ENCODE measurements at places on chromosomes 1 and 21. TPM values are rescaled to one million over a fixed set of nuclear protein-coding genes. Genes with fewer than 3 reads are reported as not detected.

DNA sequence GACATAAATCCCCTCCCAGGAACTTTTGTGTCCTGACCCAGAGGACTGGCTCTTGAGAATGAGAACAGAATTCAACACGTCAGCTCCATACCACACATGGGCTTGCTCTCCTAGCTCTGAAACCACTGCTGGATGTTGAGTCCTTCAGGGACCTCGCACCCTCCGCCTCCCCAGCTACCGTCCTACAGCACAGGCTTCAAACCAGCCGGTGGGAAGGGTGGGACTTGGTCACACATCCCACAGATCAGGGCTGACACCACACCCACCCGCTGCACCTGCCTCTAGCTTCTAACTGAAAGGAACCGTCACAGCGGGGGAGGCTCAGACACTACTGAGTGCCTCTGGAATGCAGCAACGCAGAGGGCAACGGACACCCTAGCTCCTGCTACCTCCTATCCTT lies 24.0 kb downstream of the MRAP start:
- H3K27me3 ChIP-seq = no peaks in the 10 kb centered on the region
- no peak overlapping the region for H3K4me3 ChIP-seq
- no peaks in the 10 kb centered on the region for H3K4me1 ChIP-seq
- DNase-seq = no peak
- H3K36me3 ChIP-seq = peaks cover 34% of the 10 kb centered on the region

KIF2C gene
- 44.3 TPM for total RNA-seq

GRCh38 chr1:78540048-78540447 lies 49.3 kb downstream of the PTGFR start:
- no peaks in the 10 kb centered on the region for H3K27me3 ChIP-seq
- no peak overlapping the region for H3K27ac ChIP-seq
- H3K4me3 ChIP-seq = no peak overlapping the region
- no peaks in the 10 kb centered on the region for H3K4me1 ChIP-seq

DNA sequence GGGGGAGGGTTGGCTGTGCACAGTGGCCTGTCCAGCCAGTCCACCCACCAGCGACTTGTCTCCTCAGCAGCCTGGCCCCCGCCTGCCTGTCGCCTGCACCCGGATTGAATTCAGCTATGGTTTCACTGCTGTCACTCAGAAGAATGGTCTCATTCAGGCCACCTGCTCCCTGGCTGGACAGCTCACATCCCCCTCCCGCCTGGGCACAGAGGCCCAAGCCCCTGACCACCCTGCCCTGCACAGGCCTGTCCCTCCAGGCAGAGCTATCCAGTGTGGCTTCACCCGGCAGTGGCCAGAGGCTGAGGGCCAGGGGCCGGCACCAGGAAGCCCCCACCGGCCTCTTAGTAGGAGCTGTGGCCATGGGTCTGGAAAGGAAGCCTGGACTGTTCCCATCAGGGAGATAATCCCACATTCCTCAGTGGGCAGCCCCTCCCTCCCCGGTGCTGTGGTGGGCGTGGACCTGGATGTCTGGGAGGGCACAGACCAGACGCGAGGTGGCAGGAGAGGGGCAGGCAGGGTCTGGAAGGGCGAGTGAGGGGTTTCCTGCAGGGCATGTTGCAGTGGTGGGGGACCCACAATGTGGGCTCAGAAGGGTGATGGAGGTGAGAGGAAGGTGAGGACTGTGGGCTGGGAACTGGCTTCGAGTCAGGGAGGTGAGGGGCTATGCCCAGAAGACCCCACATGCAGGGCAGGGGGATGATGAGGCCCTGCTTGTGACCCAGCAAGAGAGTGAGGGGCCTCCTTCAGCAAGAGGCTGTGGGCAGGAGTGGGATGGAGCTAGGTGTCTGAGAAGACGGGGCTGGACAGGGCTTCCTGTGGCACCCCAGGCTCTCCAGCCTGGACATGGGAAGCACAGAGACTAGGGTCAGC lies 30.4 kb downstream of the WNT9A start:
- no peaks in the 10 kb centered on the region for H3K36me3 ChIP-seq
- no peak overlapping the region for H3K4me3 ChIP-seq
- DNase-seq = no peak

GRCh38 chr1:22457345-22457744 lies 5.7 kb downstream of the ZBTB40 start:
- H3K36me3 ChIP-seq = no peaks in the 10 kb centered on the region
- no peak overlapping the region for H3K4me3 ChIP-seq

GRCh38 chr1:113850127-113850796 lies 21.2 kb downstream of the PTPN22 start:
- no peak for DNase-seq
- H3K4me3 ChIP-seq = no peak overlapping the region
- no peaks in the 10 kb centered on the region for H3K36me3 ChIP-seq
- no peaks in the 10 kb centered on the region for H3K27me3 ChIP-seq

- no peak overlapping the region for H3K27ac ChIP-seq
- no peaks in the 10 kb centered on the region for H3K27me3 ChIP-seq
- H3K36me3 ChIP-seq = no peaks in the 10 kb centered on the region
- no peak overlapping the region for H3K4me3 ChIP-seq
- H3K4me1 ChIP-seq = no peaks in the 10 kb centered on the region
- peak; percentile 23 for DNase-seq
Observed at GRCh38 chr21:20971296-20971921, 26.8 kb upstream of the NCAM2 start.

GRCh38 chr1:68116643-68117235 lies 66.3 kb upstream of the DIRAS3 start:
- H3K36me3 ChIP-seq = no peaks in the 10 kb centered on the region
- DNase-seq = peak; percentile 53
- H3K4me1 ChIP-seq = peaks cover 12% of the 10 kb centered on the region
- no peak overlapping the region for H3K27ac ChIP-seq
- H3K27me3 ChIP-seq = no peaks in the 10 kb centered on the region
- H3K4me3 ChIP-seq = no peak overlapping the region

GRCh38 chr1:241555526-241555925 lies 23.3 kb downstream of the KMO start:
- no peaks in the 10 kb centered on the region for H3K27me3 ChIP-seq
- no peaks in the 10 kb centered on the region for H3K36me3 ChIP-seq

GRCh38 chr1:84735483-84735882 lies 45.2 kb upstream of the SSX2IP start:
- no peaks in the 10 kb centered on the region for H3K36me3 ChIP-seq
- no peak overlapping the region for H3K4me3 ChIP-seq
- no peak for DNase-seq

DNA sequence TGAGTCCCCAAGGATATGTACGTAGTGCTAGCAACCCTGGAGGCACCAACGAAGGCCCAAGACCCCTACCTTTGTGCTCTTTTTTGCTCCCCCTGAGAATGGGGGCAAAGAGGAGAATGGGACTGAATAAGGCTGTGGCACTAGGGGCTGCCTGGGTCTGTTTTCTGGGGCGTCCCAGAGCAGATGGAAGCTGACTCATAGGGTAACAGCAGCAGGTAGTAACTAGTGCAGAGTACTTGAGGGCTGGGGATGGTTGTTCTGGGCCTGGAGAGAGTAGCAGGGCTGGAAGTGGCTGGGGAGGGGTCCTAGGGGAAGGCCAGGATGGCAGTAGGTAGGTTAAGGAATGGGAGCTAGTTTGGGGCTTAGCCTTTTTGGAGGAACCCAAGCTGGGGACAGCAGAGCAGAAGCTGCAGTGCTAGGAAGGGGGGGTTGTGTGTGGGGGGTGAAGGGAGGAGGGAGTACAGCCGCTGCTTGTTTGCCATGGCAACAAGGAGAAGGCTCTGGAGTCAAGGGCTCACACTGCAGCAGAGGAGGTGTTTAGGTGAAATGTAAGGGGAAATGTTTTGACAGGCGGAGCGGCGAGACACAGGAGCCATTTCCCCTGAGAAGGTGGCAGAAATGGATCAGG lies 1.8 kb downstream of the NCDN start:
- H3K27me3 ChIP-seq = no peaks in the 10 kb centered on the region
- H3K4me1 ChIP-seq = peaks cover 6% of the 10 kb centered on the region
- no peak for DNase-seq
- H3K4me3 ChIP-seq = no peak overlapping the region

A3GALT2 gene
- total RNA-seq = not detected

FAM151A gene
- total RNA-seq = not detected

GRCh38 chr1:108194051-108194450 lies 6.1 kb downstream of the SLC25A24 start:
- H3K36me3 ChIP-seq = peaks cover 5% of the 10 kb centered on the region
- H3K27ac ChIP-seq = no peak overlapping the region

DNA sequence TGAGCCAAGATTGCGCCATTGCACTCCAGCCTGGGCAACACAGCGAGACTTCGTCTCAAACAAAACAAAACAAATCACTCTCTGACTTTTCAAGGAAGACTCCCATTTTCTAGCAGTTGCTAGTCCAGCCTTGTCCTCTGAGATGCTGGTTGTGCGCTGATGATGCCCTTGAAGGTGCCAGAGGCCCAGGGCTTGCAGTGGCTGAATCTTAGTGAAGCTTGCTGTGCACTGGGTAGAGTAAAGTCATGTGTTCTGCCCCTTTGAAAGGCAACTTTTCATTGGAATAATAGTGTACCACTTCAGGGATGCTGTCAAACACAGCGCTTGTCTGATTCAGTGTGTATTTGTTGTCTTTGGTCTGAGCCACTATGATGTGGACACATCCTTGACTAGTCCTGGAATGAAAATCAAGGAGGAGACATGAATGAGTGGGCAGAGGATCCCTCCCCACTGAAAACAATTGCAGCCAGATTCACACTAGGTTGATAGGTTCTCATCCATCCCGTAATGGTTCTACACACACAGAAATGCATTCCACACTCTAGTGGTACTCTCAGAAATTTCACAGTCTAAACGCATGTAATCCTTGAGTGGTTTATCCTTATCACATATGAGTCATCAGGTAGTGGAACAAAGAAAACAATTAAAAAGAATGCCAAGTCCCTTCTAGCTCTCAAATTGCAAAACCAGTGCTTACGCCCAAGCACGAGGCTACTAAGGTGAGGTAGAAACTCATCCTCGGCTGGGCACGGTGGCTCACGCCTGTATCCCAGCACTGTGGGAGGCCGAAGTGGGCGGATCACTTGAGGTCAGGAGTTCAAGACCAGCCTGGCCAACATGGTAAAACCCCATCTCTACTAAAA lies 17.8 kb upstream of the TDRD10 start:
- H3K27ac ChIP-seq = peak overlapping the region; percentile 85
- H3K27me3 ChIP-seq = no peaks in the 10 kb centered on the region
- H3K4me3 ChIP-seq = no peak overlapping the region

DNA sequence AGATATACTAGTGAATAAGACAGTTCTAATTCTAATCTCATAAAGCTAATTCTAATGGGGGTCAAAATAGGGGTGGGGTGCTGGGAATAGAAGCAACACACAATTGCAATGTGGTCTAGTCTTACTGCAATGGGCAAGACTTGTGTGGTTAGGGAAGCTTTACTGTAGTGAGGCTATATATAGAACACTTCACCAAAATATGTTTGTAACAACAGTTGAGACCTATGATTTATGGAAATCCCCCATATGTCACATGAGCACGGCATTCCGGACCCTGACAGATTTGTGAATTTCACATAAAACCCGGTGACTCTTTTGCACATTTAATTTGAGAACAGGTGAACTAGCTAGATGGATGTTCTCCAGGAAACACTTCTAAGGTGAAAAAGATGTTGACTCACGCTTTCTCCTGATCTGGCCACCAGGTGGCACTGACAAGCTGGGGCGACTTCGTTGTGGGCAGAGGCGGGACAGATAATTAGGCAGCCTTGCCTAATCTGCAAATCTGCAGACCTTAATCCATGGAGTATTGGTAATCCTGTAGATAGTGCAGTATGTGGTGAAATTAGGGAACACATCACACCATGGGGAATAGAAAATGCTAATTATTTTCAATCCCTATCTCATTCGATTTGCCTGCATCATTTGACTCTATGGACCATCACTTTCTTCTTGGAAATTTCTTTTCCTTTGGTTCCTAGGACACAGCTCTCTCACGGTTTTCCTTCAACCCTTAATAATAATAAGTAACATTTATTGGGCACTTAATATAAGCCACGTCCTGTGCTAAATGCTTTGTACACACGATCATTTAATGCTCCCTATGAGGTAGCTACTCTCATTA lies 37.7 kb downstream of the KIAA0040 start:
- H3K36me3 ChIP-seq = no peaks in the 10 kb centered on the region
- H3K4me3 ChIP-seq = no peak overlapping the region
- no peak overlapping the region for H3K27ac ChIP-seq
- DNase-seq = peak; percentile 72
- H3K4me1 ChIP-seq = no peaks in the 10 kb centered on the region

GRCh38 chr1:105914403-105914802 lies 1142.1 kb upstream of the PRMT6 start:
- no peaks in the 10 kb centered on the region for H3K36me3 ChIP-seq
- no peak for DNase-seq
- H3K4me3 ChIP-seq = no peak overlapping the region

ENSA gene
- 155 TPM for total RNA-seq

GRCh38 chr1:55252942-55253589 lies 37.9 kb upstream of the USP24 start:
- no peaks in the 10 kb centered on the region for H3K36me3 ChIP-seq
- no peaks in the 10 kb centered on the region for H3K27me3 ChIP-seq
- DNase-seq = no peak
- no peaks in the 10 kb centered on the region for H3K4me1 ChIP-seq
- H3K27ac ChIP-seq = no peak overlapping the region

- H3K27me3 ChIP-seq = peaks cover 2% of the 10 kb centered on the region
- no peak overlapping the region for H3K4me3 ChIP-seq
- H3K36me3 ChIP-seq = no peaks in the 10 kb centered on the region
- DNase-seq = no peak
- no peak overlapping the region for H3K27ac ChIP-seq
Observed at GRCh38 chr1:165600793-165601192, 30.2 kb upstream of the MGST3 start.

DNA sequence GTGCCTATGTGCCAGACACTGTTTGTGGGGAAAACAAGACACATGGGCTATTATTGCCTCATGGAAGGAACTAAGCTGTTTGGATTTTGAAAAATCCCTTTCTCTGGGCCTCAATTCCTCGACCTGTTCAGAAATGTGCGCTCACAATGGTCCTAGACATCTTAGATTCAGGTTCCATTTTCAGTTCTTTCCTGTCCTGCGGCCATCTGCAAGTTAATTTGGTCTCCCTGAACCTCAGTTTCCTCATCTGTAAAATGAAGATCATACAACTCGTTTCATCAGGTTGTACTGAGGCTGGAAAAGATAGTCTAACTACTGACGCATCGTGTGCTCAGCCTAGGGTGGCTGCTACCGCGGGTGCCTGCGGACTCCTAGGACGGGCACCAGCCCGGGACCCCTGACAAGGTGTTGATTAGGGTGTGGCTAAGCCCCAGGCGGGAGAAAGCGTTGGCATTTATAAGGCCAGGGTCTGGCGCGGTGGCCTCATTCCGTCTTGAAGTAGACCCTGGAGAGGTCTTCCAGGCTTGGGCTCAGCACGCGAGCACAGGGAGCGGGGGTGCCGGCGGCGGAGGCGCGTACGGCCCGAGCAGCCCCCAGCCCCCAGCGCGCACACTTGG lies 493 bp upstream of the ELOA start:
- peaks cover 2% of the 10 kb centered on the region for H3K36me3 ChIP-seq
- no peaks in the 10 kb centered on the region for H3K27me3 ChIP-seq
- peak; percentile 47 for DNase-seq
- H3K27ac ChIP-seq = peak overlapping the region; percentile 58
- H3K4me3 ChIP-seq = peak overlapping the region; percentile 81

DNA sequence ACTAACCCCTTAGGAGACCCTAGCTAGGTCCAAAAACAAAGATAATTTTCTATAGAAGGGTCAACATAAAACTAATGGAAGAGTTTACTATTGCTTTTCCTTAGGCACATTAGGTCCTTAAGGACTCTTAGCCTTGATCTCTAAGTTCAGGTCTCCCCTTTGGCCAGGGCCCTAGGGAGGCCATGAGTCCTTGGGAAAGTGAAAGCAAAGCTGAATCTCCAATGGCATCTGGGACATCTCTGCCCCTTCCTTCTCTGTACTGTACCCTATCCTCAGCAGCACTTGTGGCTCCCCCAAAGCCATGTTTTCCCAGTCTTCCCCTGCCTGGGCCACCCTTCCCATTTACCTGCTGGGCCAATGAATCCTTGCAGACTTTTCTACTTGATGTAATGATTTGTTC lies 14.3 kb downstream of the IER5 start:
- peaks cover 69% of the 10 kb centered on the region for H3K4me1 ChIP-seq
- H3K27ac ChIP-seq = no peak overlapping the region
- H3K36me3 ChIP-seq = no peaks in the 10 kb centered on the region
- no peaks in the 10 kb centered on the region for H3K27me3 ChIP-seq
- no peak overlapping the region for H3K4me3 ChIP-seq

Data from endothelial cell of umbilical vein (primary cell).